ENCODE measurements at places on chromosomes 12 and 14.

- no peak for DNase-seq
Observed at GRCh38 chr14:97029800-97030199, 232.6 kb downstream of the VRK1 start.

DNA sequence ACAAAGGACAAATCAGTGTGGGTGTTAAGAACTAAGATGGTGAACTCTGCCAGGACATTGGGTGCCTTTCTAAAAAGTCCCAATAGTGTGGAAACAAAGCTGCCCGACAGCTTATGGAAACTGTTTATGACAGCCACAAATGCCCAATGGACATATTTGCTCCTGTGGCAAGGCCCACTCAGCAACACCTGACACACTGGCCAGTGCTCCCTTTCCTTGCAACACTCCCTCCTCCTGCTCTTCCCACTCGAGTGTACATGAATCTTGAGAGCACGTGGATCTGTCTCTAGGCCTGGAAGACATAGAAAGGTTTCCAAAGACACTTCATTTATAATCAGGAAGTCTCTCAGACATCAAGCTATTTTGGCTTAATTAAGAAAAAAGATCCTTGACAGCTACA is 14.2 kb upstream of the LRIG3 start:
- DNase-seq, result no peak

DNA sequence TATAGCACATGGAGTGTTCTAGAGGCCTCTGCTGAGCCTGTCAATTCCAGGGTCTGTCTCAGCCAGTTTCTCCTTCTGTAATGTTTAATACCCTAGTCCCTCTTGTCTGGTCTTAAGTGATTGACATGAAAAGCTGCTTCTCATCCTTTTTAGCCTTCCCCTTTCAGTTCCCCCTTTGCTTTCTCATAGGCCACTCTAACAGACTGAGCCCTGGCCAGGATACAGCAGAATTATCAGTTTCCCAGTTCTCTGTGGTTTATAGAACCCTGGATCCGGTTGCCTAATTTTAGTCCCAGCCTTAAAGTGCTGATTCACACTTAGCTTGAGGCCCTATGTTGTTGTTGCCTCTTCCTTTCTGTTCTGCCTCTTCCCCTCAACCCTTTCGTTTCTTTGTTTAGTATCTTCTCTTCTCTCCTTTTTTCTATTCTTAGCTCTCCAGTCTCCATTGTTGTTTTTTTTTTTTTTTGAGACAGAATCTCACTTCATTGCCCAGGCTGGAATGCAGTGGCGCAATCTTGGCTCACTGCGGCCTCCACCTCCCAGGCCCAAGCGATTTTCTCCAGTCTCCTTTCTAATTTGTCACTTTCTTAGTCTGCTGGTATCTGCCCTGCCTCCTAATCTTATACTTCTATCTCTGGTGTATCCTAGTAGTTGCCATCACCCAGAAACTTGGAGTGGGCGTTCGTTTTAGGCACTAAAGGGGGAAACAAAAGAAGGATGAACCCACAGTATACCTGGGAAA is 2.9 kb upstream of the BIN2 start:
- DNase-seq, result peak; percentile 77

DNA sequence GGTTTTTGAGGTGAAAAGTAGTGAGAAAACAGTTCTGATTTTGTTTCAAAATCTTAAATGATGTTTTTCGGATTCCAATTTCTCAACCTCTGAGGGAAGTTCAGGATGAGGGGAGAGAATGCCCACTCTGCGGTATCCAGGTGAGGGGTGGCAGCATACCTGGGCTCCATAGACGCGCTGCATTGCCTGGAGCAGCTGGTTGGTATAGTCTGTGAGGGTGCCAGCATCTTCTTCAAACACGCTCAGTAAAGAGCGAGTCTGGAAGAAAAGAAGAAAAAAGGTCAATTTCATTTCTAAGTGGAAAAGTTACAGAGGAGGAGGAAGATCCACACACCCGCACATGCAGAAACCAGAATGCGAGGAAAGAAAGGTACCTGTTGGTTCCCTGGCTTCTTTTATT is 7.0 kb downstream of the APPL2 start:
- no peak for DNase-seq

GRCh38 chr14:54374117-54374884 is 22.5 kb upstream of the CDKN3 start:
- DNase-seq, result no peak

Measured in fibroblast of skin of back (primary cell).